ENCODE measurements at places on chromosomes 5 and 9.

GRCh38 chr5:126414874-126415502 is 8.2 kb upstream of the GRAMD2B start:
- DNase-seq, result no peak

DNA sequence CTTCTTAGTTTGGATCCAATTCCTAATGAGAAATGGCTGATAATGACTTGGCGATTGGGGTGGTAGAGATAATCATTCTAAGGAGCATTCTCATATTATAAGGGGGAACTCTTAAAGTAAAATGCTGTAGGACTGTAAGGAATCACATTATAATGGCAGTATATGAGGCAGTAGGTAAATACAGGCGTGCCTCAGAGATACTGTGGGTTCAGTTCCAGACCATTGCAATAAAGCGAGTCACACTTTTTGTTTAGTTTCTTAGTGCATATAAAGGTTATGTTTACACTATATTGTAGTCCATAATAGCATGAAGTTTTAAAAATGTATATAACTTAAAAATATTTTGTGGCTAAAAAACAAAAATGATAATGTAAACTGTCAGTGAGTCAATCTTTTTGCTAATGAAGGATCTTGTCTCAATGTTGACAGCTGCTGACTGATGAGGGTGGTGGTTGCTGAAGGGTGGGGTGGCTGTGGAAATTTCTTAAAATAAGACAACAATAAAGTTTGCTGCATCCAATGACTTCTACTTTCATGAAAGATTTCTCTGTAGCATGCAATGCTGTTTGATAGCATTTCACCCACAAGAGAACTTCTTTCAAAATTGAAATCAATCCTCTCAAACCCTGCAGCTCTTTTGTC is 15.8 kb downstream of the NMUR2 start:
- no peak for DNase-seq

DNA sequence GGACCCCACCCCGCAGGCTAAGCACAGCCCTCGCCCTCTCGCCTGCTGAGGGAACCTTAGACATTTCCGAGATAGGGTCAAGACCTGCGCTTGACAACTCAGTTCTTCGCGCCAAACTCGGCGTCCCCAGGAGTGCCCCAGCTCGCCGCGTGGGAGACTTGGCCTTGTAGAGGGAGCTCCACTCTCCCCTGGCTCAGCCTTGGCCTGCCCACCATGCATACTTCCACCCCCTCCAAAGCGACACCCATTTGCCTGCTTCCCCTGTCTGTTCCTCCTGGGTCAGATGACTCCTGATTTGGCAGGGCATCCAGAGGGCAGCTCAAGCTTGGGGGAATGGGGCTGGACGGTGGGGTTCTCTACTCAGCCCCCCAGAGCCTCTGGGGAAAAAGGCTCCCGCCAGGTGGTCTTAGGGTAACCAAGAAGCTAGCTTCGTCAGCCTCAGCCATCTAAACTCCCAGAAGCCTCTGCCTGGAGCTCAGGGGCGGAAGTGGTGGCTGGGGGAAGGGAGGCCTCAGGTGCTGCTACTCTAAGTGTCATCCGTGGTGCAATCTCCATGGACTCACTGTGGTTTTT is 560 bp downstream of the DOCK2 start:
- peak; percentile 88 for DNase-seq

GRCh38 chr9:119003201-119003611 is 366.0 kb downstream of the BRINP1 start:
- no peak for DNase-seq

DNA sequence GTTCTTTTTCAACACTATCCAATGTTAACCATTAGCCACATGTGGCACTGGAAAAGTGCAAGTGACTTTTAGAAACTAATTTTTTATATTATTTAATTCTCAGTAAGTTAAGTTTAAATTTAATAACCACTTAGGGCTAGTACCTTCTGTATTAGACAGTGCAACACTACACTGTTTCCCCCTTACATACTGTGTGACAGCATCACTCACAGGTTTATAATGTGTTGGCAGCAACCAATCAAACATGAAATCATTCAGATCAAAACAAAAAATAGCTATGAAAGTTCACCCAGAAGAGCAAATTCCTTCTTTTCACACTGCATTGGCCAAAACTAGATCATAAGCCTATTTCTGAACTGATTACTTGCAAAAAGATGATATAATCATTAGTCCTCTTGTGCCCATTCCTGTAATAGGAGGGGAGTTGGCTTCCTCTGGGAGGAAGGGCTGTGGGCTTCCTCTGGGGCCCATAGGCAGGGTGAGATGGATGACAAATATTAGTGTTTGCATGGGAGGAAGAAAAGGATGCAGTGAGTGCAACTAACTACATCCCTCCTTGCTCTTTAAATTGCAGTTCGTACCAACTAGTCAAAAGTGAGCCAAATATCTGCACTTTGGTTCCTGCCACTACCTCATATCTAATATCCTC is 708.1 kb upstream of the RGMB start:
- DNase-seq, result no peak

DNA sequence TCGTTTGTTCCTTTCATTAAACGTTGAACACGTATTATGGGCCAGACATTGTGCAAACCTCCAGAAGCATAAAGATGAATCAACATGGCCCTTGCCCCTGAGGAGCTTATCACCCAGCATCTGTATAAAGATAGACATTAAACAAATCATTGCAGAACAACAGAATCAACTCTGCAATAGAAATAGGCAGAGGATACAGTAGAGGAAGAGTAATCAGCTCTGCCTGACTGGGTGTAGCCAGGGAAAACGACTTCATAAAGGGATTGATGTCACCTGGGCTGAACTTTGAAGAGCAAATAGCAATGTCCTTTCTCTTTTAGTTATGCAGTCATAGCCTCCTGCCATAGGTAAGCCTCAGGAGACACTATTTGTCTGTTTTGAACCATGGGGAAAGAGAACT is 13.4 kb downstream of the RGS7BP start:
- no peak for DNase-seq

DNA sequence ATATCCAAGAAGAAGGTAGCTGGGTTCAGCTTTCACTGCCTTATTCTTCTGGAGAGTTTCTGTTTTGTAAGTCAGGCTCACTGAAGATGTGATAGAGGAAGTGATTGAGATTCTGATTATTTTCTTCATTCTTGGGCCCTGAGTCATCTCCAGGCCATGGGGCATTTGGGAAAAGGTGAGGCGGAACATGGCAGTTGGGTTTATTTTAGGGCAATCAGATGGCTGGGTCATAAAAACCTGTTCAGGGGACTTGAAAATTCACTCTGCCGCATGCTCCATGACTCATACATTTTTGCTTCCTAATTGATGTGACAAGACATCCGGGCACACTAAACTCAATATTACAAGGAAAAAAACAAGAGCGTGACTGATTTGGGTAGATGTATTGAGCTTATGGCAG is 265.7 kb upstream of the KLF4 start:
- no peak for DNase-seq

DNA sequence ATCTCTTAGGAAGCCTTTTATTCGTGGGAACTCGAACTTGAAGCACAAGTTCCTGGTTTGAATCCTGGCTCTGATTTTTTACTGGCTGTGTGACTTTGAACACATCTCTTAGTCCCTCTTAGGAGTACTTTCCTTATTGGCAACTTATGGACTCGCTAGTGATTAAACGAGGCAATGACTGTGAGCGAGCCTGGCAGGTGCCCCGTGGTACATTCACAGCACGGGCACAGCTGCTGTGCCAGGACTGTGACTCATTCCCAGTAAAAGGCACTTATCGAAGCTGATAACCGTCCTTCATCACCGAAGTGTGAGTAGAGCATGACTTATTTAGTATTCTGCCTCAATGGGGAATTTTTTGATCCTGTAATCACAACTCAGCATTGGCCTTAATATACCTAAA is 22.7 kb downstream of the CFAP90 start:
- DNase-seq, result no peak

- DNase-seq, result no peak
These were observed 20.7 kb downstream of the PTPN3 start for GRCh38 chr9:109477258-109478050.

DNA sequence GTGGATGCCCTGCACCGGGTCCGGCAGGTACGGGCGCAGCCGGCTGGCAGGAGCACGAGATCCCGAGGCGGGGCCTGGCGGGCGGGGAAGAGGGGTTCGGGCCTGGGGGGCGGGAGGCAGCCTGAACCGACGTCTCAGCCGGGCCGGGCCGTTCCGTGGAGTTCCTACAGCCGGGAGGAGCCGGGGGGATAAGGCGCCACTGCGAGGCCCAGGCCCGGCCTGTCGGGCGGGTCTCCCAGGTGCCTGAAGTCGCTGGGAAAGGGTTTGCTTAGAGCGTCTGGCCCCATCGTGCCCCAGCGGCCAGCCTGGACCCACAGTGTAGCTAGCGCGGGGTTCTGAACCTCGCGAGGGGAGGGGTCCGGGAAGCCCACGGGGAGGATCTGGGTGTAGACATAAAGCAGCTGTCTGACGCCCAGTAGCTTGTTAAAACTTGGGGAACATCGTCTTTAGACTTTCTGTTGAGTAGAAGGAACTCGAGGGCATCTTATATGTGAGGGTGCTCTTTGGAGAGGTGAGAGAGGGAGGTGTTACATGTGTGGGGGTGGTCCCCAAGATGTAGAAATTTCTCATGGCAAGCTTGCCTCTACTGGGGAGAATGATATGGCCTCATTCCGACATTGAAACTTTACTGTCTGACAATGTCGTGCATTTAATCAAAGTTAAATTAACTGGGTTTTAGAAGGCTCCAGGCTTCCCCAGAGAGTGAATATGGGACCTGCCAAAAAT is 524 bp downstream of the FUBP3 start:
- peak; percentile 1 for DNase-seq

DNA sequence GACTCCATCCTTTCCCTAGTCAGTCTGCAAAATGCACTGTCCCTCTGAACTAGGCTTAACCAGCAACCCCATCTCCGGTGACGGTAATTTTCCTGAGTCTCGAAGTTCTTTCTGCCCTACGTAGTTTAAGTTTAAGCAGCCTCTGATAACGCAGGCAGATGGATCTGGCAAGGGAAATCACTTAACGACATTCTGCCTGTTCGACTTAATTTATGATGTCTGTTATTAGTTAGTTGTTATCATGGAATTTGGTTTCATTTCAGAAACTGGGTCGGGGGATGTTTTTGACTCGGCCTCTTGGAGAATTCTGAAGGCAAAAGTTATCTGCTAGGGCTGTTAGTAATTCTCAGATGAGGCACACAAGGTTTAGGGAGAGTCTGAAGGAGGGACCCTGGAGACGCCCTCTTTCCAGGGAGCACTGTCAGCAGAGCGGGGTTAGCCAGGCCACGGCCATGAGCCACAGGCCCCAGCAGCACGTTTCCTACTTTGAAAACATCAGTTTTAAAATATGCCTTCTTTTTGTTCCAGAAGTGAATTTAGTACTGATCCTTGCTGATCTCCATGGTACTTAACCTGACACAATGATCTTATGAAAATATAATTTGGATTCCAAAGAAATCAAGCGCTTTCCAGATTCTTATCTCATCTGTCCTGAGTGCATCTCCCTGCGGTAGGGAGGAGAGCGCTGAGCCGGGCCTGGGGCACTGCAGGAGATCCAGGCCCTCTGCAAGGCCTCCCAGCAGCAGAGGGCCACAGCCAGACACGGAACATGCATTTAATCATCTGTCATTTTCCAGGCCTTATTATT is 171.0 kb upstream of the OTULINL start:
- DNase-seq, result no peak

- DNase-seq, result no peak
These were observed 1.9 kb downstream of the GDA start for GRCh38 chr9:72151104-72151503.

DNA sequence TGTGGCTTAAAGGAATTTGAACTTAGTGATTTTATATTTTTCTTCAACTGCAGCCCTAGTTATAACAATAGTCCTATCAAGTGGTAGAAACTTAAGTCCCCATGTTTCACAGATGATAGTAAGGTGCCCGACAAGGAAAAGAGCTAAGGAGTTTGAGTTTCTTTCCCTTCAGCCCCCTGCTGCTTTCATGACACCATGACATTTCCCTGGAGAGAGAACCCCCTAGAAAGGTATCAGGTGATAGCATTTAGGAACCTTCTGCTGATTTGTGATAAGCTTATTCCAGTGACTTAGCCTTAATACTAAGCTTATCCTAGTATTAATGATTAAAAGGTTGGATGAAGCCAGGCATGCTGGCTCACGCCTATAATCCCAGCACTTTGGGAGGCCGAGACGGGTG is 623.8 kb upstream of the TYRP1 start:
- no peak for DNase-seq

DNA sequence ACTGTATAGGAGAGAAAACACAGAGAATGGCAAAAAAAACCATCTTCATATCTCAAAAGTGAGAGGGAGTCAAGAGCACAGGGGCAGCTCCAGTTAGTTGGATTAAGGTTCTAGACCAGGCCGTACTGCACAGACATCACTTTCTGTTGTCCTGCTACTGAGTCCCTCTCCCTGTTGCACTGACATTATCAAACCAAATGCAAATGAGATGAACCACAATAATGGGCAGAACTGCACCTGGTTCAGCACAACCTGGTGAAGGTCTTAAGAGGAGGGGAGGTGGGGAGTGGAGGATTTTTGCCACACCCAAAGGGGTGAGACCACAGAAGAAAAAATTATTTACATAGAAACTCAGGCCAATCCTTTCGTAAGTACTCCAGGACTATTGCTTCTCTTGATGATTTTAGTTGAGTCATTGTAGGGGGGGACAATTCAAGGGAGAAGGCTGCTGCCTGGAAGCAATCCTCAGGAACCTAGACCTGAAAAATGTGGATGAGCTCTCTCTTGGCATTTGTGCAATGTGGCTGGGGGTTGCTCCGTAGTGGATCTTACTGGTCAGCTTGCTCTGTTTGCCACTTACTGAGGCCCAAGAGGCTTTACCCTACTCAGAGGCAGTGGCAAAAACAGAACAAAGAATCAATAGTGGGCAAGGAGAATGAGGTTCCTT is 94.5 kb upstream of the PPP1R2B start:
- DNase-seq, result no peak

- no peak for DNase-seq
These were observed 22.6 kb upstream of the SARDH start for GRCh38 chr9:133760713-133761290.
